ENCODE measurements at places on chromosomes 16 and 17.

- DNase-seq = no peak
Observed at GRCh38 chr16:49493836-49494235, 120.2 kb downstream of the C16orf78 start.

DNA sequence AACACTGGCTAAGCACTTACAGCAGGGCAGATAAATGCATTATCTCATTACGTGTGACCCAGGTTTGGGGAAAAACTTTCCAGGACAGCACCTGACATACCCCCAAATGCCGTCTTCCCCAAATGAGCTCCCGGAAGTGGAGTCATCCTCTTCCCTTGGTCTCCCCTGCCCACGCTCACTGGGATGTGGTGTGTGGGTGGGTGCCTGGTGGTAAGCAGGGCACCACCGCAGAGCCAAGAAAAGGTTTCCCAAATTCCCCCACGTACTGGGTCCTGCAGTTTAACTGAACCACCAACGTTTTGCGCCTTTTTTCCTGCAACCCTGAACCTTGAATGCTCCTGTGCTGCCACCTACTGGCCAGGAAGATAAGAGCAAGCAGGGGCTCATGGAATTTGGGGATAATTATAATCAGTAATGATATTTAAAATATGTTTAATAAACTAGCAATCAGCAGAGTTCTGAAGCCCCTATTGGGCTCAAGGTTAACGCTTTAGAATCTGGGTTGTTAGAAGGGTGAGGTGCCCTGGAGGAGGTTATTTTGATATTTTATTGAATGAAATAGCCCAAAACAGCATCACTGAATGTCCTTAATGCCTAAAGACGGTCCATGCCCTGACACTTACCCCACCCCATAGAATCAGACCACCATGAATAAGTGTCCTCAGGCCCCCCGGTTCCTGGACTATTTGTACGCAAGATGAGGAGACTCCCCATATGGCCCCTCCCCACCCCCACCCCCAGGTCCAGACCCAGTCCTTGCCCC is 8.0 kb downstream of the SPPL2C start:
- peak; percentile 0 for DNase-seq

GRCh38 chr16:74742051-74742481 is 32.6 kb downstream of the FA2H start:
- no peak for DNase-seq

- no peak for DNase-seq
Observed at GRCh38 chr17:78107457-78107856, 21.1 kb downstream of the TMC6 start.

GRCh38 chr17:752002-752619 is at the start of gene GEMIN4:
GEMIN4 (minus strand) TSS chr17:752264; CDS start chr17:752142, 122 bp downstream.
- peak; percentile 28 for DNase-seq

DNA sequence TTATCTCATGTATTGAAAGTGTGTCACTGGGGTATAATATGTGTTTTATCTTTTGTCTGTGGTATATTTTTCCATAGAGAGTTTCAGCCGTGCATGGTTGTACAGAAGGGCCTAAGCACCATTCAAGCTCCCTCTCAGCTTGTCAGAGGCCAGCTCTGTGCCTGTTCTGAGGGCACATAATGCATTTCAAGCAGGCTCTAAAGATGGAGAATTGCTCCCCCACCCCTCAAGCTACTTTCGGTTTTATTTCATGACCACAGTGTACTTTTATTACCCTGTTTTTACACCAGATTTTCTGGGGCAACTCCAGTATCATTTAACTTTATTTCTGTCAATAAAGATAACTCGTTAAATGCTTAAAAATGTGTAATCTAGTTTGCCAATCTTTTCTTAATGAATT is 131.7 kb downstream of the SHISA6 start:
- DNase-seq = no peak

GRCh38 chr17:51857052-51857597 is 301.4 kb downstream of the CA10 start:
- DNase-seq = no peak

- no peak for DNase-seq
Observed at GRCh38 chr17:63435681-63436522, 10.2 kb downstream of the CYB561 start.

DNA sequence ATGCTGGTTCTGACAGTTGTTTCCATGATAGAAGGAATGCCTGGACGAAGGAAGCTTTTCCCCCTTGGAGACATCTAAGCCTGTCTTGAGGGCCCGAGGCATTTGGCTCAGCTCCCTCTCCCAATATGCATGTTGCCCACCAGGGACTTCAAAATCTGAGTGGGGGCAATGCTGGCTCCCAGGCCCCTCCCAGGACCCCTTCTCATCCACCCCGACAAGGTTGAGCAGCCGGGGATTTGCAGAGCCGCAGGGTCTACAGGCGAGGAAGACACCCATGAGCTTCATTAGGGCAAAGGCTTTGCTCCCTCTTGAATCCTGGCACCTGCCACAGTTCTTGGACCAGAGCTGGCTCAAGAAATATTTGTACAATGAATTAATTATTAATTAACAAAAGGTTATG is 25.1 kb upstream of the DNAH17 start:
- DNase-seq = no peak

DNA sequence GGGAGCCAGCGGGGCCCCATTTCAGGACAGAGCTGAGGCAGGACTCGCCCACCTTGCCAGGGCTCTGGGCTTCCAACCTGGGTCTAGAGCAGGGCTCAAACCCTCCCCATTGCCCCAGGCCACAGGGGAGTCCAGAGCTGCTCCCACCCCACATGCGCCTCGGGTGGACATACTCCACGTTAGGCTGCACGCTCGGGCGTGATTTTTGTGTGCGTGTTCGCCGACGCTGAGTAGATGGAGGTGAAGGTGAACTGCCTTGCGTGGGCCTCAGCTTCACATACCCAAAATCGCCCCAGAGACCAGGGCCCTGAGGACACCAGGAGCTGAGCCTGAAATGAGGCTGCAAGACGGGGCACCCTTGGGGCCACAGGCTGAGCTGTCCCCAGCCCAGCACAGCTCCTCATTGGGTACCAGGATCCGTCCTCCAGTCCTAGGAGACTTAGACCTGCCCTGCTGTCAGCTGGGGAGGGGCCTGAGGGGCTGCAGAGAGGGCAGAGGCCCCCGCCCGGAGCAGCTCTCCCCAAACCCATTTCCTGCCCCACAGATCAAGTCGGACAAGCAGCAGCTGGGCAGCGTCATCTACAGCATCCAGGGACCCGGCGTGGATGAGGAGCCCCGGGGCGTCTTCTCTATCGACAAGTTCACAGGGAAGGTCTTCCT is 8.2 kb downstream of the CDH15 start:
- DNase-seq = no peak

- no peak for DNase-seq
Observed at GRCh38 chr16:88013766-88014251, 62.6 kb downstream of the BANP start.

- no peak for DNase-seq
Observed at GRCh38 chr17:49861150-49861884, 13.4 kb upstream of the TAC4 start.

DNA sequence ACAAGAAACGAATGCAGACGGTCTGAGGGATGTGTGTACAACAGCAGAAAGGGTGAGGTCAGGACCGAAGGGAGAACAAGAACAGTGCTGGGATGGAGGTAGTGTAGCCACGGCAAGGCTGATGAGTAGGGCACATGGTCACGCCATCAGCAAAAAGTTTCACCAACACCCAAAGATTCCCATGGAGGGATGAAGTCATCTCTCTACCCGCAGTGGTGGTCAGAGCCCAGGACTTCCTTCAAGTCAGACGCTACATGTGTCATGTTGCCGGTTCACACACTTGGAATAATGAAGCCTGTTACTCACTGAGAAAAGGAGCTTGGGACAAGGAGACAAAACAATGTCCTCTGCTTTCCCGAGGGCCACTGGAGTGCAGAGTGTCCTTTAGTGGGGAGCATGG is 79.7 kb downstream of the SALL1 start:
- no peak for DNase-seq

GRCh38 chr17:29914819-29915537 is 15.1 kb downstream of the SSH2 start:
- no peak for DNase-seq

DNA sequence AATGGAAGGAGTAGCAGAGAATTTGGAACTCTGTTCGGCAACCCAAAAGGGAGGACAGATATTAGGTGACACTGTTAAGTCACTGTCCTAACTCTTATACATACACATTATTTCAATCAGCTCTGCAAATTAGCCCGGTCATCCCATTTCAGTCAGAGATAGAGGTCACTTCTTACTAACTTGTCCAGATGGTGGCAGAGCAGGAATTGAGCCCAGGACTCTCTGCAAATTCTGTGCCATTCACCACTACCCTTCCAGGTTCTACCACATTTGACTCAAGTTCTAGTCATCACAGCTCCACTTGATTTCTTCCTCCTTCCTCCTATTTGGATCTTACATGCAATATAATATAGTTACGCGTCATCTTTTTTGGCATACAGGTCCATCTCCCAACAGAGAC is 35.9 kb upstream of the NUDT7 start:
- DNase-seq = no peak

DNA sequence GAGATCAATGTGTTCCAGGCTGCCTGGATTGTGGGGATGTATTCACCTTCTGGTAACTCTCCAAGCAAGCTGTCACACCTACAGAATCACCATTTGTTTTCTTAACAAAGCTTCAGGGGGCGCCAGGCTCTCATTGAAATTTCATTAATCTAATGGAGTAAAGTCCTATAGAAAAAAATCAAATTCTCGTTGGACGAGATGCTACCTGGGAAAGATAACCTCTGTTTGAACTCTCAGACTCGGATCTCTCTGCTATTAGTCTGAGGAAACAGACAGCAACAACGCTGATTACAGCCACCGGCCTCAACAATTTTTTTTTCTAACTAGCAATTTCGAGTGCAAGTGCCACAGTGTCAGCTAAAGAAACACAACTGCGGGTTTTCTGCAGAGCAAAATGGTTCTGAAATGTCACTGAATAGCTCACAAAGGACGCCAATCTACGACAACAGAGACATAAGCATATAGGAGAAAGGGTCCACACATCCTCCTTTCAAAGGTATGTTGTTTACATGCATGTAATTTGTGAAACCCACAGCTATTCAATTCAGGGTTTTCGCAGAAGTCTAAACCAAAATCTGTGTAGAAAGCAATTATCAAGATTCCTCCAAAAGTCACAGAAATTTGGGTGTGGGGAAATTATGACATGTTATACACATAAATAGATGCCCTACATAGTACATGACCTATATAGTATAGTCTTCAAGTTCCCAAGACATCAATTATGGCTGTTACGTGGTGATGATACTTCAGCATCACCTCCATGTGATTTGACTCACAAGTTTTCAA is 135.8 kb downstream of the SKAP1 start:
- DNase-seq = no peak

GRCh38 chr17:60095381-60095780 is 16.7 kb upstream of the HEATR6 start:
- DNase-seq = no peak

DNA sequence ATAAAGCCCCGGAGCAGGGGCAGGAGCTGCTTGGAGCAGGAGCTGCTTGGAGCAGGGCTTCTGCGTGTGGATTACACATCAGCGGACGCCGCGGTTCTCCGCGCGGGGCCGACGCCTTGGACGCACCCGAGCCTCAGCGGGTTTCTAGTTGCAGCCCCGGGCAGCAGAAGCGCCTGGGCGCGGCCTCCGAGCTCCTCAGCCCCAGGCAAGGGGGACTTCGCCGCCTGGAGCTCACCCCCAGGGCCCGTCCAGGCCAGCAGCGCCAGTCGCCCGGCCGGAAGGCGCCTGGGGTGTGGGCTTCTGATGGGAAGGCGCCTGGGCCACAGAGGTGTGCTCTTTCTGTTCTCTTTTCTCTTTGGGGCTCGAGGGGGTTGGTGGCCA is 6.3 kb downstream of the FOXF1 start:
- DNase-seq = no peak

DNA sequence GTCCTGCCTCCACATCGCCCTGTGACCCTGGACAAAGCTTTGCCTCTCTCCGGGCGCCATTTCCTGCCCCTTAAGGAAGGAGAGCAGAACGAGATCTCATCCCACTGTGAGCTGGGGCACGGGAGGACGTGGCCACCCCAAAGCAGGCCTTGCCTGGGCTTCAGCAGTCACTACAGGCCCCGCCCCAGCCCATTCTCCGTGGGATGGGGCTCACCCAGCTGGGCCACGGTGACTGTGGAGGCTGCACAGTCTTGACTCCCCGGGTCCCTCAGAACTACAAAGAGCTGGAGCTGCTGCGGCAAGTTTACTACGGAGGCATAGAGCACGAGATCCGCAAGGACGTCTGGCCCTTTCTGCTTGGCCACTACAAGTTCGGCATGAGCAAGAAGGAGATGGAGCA is 28.2 kb downstream of the MNT start:
- DNase-seq = no peak

DNA sequence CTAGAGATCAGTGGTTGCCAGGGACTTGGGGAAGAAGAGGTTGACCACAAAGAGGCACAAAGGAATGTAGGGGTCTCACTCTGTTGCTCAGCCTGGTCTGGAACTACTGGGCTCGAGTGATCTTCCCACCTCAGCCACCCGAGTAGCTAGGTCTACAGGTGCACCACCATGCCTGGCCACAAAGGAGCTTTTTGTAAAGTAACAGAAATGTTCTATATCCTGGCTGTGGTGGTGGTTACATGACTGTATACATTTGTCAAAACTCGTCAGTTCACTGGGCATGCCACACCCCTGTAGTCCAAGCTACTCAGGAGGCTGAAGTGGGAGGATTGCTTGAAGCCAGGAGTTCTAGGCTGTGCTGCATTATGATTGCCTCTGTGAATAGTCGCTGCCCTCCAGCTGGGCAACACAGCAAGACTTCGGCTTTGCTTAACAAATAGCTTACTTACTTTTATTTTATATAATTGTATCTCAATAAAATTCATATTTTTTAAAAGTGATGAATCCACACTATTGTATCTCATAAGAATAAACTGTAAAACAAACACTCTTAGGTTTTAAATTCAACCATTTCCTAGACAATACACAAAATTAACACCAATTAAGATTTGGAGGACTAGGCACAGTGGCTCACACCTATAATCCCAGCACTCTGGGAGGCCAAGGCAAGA is 5.0 kb downstream of the SKA2 start:
- no peak for DNase-seq

DNA sequence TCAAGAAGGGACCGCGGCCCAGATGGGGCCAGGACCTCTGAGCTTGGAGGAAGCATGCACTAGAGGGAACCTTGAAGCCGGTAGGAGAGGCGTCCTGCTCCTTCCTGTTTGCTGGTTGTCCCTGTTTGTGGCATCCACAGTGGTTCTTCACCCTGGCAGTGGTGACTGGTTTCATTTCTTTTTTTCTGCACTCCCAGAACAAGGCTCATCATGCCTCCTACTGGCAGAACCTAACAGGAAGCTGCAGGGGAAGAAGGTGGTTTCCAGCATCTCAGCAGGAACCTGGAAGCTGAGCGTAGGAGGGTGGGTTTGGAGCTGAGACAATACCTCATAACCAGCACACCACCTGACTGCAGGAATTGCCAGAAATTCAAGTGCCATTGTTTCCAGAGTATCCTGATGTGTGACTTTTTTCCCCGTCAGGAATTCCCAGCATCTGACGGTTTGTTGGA is 5.8 kb downstream of the TMEM231 start:
- DNase-seq = no peak

DNA sequence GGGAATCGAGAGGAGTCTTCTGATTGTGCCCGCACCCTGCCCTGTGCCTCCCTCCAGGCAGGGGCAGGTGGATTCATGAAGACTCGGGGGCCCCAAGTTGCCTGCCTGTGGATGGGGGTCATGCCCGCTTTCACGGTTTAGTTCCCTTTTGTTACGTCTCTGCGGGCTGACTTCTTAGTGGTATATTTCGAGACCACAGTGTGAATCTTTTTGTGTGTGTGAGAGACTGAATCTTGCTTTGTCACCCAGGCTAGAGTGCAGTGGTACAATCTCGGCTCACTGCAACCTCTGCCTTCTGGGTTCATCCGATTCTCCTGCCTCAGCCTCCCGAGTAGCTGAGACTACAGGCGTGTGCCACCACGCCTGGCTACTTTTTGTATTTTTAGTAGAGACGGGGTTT is 18.1 kb upstream of the RNF213 start:
- no peak for DNase-seq

GRCh38 chr17:2964831-2965230 is 98.6 kb downstream of the OR1D5 start:
- no peak for DNase-seq

Data from NCI-H1417 treated with DMSO at 0.1 percent for 48 hours (cell line).